ENCODE measurements at places on chromosomes 4 and X. TPM values are rescaled to one million over a fixed set of nuclear protein-coding genes. Genes with fewer than 3 reads are reported as not detected.

The CENPE gene
- 5.6 TPM for total RNA-seq

The TMPRSS11A gene
- not detected for total RNA-seq

The GAGE12H gene
- not detected for total RNA-seq

The TKTL2 gene
- not detected for total RNA-seq

The LRIT3 gene
- total RNA-seq: 0.11 TPM

The GDPD2 gene
- not detected for total RNA-seq

The NOX1 gene
- total RNA-seq: not detected

The KLKB1 gene
- total RNA-seq: not detected

The RNF128 gene
- 17.5 TPM for total RNA-seq

The CT45A2 gene
- total RNA-seq: not detected

The HELQ gene
- 8.2 TPM for total RNA-seq

The TRIM61 gene
- total RNA-seq: 1.4 TPM

The DDX53 gene
- total RNA-seq: not detected

The CITED1 gene
- total RNA-seq: 0.75 TPM

The EVC2 gene
- 3.5 TPM for total RNA-seq

The PTCHD1 gene
- 0.14 TPM for total RNA-seq

The TMEM156 gene
- total RNA-seq: 0.59 TPM

The AIMP1 gene
- total RNA-seq: 53.4 TPM

The ITIH6 gene
- total RNA-seq: not detected

The PARM1 gene
- 2.4 TPM for total RNA-seq

The SERPINA7 gene
- not detected for total RNA-seq

The SYNPO2 gene
- 4.7 TPM for total RNA-seq

The SSX1 gene
- not detected for total RNA-seq

The UCP1 gene
- 0.46 TPM for total RNA-seq

The OPHN1 gene
- total RNA-seq: 3.7 TPM

The TMPRSS11D gene
- total RNA-seq: not detected

The C4orf50 gene
- 0.17 TPM for total RNA-seq

The PRR27 gene
- not detected for total RNA-seq

The ARR3 gene
- not detected for total RNA-seq

The ADH1B gene
- not detected for total RNA-seq

The ODAPH gene
- total RNA-seq: 55.3 TPM

The CAPN6 gene
- 9.4 TPM for total RNA-seq

The ABCB7 gene
- total RNA-seq: 18.0 TPM

The MID1 gene
- 16.8 TPM for total RNA-seq

The ARSD gene
- 9.2 TPM for total RNA-seq

The DMP1 gene
- total RNA-seq: 0.11 TPM

The MAGEB10 gene
- not detected for total RNA-seq

The PRDM8 gene
- 0.19 TPM for total RNA-seq

The SHOX gene
- total RNA-seq: not detected

The MAGEA10 gene
- not detected for total RNA-seq

The SATL1 gene
- 0.19 TPM for total RNA-seq

The QRFPR gene
- not detected for total RNA-seq

The VEGFD gene
- total RNA-seq: not detected
